Renal cortical epithelial cell (primary cell): ENCODE measurements at places on chromosomes 5 and 9.

DNA sequence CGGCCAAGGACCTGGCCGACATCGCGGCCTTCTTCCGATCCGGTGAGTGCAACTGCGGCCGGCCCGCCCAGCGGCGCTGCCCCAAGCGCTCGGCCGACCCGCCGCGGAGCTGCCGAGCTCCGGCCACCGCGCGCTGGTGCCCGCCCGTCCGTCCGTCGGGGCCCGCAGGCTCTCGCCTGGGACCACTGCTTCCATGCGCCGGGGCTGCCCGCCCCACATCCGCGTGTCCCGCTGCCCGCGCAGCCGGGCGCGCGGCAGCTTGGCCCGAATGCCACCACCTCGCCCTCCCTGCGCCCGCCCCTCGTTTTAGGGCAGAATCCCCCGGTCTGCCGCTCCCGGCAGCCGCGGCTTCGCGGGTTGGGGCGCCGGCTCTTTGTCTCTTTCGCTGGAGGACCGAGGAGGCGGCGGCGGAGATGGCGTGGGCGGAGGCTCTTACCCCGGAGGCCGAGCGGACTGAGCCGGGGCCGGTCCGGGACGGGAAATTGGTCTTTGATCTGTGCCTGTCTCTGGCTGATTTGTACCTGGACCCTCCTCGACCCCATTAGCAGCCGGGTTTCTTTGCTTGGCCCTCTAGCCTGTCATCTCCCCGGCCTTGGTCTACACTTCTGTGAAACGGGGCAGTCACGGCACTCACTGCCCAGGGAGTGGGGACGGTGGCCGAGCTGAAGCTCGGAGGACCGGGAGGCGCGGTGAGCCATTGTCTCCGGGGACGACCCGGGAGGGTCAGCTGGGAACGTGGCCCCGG is 871 bp downstream of the TRIO start:
- DNase-seq, result no peak

- no peak for DNase-seq
Measured at GRCh38 chr9:38385896-38386295, 6.6 kb upstream of the ALDH1B1 start.

DNA sequence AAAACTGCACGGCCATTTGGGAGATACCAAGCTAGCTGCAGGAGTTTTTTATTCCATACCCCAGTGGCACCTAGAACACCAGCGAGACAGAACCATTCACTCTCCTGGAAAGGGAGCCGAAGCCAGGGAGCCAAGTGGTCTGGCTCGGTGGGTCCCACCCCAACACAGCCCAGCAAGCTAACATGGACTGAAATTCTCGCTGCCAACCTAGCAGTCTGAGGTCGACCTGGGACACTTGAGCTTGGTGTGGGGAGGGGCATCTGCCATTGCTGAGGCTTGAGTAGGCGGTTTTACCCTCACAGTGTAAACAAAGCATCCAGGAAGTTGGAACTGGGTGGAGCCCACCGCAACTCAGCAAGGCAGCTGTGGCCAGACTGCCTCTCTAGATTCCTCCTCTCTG is 108.9 kb upstream of the CHD1 start:
- no peak for DNase-seq

DNA sequence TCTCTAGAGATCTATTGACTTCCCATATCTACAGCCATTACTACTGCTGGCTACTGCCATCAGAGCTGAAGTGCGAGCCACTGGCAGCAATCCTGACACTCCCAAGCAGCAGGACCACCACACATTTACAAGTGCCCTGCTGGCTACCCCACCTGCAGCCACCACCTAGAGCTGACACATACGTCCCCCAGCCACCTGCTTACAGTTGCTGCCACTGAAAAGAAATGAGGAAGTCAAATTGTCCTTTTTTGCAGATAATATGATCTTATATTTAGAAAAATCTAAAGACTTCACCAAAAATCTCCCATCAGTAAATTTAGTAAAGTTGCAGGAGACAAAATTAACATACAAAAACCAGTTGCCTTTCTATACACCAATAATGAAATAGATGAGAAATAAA is 48.4 kb downstream of the ZNF484 start:
- no peak for DNase-seq

DNA sequence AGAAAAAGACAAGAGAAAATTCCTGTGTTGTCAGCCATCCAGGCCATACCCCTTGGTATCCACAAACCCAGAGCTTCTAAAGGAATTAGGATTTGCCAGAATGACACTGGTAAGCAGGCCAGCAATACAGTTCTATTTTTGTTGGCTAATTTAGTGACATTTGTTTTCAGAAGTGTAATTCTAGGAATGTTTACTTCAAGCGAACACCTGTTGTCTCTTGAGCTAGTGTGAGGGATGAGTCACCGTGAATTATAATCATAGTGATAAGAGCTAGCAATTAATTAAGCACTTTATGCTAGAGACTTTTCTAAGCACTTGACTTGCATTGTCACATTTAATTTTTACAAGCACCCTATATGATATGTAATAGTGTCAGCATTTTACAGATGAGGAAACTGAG is 99.2 kb downstream of the PRKACG start:
- DNase-seq, result no peak

GRCh38 chr5:171405615-171406014 is 13.8 kb upstream of the FGF18 start:
- DNase-seq, result peak; percentile 30

DNA sequence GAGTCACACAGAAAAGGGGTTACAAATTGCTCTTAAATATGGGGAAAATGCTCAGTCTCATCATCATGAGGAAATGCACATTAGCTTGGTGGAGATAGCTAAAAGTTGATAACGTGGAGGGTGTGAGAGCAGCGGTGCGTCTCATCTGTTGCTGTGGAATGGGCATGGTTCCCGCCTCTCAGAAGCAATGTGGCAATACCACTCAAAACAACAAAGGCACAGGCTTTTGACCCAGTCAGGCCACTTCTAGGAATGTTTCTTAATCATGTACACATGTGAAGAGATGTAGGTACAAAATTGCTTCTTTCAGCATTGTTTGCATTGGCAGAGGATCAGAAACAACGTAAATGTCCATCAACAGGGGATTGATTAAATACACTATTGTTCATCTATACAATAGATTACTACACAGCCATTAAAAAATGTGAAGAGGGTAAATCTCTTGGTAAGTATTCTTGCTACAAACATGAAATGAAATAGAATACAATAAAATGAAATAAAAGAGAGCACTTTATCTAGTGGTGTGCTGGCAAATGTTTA is 212.6 kb upstream of the MSX2 start:
- peak; percentile 55 for DNase-seq

DNA sequence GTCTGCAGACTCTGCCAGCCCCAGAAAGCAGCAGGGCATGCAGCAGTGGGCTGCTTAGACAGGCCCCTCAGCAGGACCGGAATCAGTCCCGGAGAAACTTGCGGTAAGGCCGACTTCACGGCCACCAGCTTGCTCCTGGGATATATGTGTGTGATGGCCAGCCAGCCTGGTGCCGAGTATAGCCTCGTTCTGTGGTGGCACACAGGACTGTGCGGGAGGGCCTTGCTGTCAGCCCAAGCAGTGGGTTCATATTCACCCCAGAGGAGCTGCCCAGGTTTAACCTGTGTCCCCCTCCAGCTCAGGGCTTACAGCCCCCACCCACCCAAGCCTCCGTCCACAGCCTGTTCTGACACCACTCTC is 112.9 kb downstream of the DAB2IP start:
- no peak for DNase-seq

GRCh38 chr9:20043035-20043434 is 254.2 kb upstream of the SLC24A2 start:
- DNase-seq, result peak; percentile 7

- DNase-seq, result peak; percentile 59
Measured at GRCh38 chr9:113343732-113344231, 3.7 kb upstream of the WDR31 start.

DNA sequence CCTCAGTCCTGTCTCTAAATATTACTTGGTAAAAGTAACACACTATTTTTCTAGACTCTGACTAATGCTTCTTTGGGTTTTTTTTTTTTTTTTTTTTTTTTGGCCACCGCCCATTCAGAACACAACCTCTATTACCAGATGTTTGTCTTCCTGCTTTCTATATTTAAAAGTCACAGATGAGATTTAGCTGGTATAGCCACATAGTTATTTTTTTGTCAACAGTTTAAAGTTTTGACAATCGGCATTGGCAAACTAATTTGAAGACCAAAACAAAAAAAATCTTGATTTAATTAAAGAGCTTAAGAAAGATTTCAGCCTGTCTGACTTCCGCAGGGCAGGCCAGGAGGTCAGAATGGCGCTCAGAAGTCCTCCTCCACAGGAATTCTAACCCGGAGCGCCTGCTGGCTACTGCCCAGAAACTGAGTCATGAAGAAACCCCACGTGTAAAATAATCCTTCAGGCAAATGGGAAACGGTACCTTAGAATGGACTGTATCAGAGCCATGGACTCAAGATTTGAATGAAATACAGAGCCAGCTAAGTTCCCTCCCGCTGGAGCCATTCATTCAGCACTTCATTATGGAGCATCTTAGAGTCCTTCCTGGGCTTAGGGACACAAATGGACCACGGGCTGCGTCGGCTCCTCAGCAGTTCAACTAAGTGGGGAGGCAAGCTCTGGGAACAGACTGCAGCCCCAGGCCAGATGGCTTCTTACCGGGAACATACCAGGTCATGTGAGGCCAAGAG is 55.6 kb downstream of the PTPDC1 start:
- peak; percentile 95 for DNase-seq

DNA sequence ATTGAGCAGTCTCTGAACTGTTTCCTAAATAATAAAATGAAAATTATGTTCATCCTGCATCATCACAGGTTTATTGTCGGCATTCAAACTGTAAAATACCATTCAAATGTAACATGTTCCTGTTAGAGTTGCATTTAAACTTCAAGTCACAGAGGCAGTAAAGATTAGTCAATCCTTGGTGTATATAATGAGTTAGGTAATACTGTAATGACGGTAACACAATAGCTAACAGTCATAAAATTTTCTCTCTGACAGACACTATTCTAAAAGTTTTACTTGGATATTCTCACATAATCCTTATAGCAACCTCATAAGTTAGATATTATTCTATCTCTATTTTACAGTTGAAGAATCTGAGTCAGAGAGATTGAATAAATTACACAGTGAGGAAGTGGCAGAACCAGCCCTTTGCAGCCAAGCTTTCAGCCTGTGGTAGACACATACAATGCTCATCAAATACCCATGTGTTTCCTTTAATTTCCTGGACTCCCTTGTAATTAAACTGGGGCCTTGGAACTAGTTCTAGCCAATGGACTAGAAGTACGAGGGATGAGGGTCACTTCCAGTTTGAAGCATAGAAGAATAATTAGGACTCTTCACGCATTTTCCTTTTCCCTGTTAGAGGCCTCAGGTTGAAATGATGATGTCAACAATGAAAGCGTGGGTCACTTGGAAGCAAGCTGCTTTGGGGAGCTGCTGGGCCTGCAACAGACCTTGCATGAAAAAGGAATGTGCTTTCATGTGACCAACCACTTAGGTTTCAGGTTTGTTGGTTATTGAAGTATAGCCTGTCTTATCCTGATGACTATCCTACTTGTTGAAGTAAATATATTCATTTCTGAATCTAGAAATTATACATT is 12.3 kb upstream of the CAST start:
- peak; percentile 54 for DNase-seq

DNA sequence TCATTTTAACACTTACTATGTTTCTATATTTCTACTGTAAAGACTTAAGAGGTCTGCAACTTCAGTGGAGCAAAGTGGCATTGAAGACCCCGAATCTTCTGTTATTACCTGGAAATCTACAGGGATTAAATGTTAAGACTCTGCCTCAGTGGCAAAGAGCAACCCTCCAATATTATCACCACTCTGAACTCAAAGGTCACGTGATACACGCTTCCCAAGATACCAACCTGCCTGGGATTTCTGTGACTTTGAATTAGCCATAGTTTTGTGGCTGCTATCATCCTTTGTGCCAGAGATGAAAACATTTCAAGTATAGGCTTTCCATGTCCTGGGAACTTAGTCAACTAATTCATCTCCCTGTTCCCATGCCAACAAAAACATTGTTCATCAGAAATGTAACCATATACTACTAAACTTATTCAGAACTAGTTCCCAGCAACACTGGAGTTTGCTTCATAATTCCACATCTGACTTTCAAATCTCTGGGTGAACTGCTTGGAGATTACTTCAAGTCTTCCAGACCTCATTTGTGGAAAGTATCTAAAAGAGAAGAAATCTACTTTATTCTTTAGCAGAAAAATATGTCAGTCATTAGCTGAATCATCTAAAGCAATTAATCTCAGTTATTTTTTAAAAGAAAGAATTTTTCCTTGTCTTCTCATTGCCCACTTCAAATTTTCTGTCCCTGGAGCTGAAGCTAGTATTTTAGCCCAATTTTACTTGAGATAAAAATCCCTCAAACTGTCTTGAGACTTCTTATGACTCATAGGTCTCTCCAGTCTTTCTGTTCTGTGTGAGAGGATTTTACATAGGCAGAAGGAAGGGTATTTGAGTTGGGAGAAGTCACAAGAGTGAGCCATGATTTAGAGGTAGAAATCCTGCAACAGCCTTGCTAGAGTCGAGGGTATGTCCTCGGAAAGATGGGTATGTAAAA is 83.0 kb downstream of the ZNF462 start:
- peak; percentile 63 for DNase-seq

DNA sequence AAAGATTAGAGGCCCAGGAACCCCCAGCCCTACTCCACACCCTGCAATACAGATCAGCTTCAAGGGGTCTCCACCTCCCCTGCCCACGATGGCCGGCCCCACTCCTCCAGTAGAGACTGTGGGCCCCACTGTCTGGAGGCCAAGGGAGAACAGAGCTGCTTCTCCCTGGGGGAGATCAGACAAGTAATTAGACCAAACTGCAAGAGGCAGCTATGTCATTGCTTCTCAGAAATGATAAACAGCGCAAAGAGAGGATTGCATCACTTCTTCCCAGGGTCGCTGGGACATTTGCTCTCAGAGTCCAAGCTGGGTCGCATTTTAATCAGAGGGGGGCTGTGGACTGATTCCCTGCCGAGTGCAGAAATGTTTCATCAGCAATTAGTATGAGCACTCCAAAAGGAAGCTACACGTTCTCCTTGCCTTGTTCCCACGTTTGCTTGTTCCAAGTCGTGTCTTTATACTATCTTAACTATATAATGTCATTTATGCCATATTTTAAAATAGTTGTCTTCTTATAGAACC is 59.9 kb downstream of the ROPN1L start:
- DNase-seq, result peak; percentile 22
